ENCODE measurements at places on chromosomes 7 and 10.

DNA sequence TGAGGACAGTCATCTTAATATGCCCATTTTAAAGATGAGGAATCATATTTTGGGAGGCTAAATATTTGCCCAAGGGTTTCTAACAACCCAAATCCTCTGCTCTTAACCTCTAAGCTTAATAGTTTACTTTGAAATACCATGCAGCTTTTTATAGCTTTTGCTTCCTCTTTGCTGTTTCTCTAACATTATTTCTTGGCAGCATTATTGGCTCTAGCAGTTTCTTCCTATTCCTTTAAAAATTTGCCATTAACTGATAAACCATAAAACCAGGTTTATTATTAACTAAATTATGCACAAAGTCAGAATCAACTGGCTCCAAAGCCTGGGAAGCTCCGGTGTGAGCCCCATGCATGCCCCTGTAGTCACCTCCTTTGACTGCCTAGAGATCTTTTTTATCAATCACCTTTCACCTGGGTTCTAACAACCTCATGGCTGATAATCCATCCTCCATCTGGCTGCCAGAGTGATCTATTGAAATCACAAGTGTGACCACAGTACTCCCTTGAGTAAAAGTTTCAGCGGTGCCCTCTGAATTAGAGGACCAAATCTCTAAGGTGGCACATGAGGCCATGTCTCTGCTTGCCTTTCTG lies 62.4 kb downstream of the ITGB8 start:
- DNase-seq, result no peak

DNA sequence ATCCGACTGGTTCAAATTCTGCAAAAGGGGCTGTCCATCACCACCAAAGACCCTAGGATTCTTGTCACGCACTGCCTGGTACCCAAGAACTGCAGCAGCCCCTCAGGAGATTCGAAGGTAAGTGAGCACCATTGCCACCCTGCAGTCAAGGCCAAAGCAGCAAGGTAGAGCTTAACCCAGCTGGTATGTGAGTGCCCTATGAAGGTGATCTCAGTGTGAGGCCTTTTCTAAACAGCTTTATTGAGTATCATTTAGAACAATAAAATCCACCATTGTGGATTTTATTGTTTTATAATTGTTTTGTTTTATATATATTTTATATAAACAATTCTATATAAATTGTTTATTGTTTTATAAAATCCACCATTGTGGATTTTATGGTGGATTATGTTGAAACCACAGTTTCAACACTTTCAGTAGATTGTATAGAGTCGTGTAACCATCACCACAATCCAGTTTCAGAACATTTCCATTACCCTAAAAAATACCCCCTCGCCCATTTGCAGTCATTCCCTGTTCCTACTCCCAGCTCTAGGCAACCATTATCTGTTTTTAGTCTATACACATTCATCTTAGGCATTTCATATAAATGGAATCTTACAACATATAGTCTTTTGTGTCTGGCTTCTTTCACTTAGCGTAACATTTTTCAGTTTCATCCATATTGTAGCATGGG lies 20.1 kb upstream of the CALU start:
- no peak for DNase-seq

DNA sequence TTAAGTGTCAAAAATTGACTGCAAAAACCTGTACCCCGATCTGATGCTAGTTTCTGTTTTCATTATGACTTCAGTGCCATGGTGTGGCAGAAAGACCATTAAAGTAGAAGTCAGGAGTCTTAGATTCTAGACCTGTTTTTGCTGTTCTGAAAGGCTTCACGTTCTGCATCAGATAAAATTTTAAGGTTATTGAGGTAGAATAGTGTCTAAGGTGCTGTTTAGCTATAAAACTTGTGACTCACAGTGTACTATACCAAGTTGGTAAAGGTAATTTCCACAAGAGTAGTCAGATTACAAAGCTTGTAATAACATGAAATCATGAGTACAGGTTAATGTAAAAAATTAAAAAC lies 38.6 kb downstream of the ZNRF2 start:
- no peak for DNase-seq

DNA sequence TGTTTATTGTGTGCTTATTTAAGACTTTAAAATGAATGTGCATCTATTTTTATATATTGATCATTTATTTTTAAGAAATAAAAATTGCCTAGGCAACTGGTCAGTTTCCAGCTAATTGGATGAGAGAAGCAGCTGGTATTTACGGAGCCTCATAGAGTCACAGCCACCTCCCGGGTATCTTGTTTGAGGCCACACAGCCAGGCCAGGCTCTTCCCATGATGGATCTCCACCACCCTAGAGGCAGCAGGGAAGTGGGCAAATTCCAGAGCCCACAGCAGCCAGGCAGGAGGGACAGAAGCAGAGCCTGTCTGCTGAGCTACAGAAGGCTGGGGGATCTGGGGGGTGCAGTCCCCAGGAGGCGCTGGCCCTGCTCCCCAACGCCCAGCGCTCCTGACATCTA lies 61.6 kb downstream of the CLEC2L start:
- DNase-seq, result no peak

GRCh38 chr10:105328503-105329133 lies 687.5 kb downstream of the SORCS3 start:
- DNase-seq, result no peak

- no peak for DNase-seq
These were observed 294.4 kb downstream of the BICC1 start for GRCh38 chr10:58806970-58807628.

DNA sequence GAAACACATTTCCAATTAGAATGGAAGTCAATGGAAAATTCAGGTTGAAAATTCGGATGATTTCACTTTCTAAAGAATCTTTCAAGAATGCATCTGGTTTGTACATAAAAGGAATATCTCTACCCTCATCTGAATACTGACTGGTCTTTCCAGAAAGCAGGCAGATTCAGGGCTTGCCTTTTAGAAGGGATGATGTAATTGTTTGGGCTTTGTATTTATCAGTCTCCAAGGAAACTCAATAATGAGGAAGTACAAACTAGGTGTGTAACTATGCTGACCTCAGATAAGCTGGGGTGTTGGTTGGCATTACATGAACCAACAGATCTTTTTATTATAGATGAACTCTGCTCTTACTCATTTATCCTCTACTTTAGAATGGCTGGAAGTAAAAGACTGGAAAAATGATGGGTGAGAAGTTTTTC lies 24.1 kb downstream of the PDLIM1 start:
- DNase-seq, result no peak

DNA sequence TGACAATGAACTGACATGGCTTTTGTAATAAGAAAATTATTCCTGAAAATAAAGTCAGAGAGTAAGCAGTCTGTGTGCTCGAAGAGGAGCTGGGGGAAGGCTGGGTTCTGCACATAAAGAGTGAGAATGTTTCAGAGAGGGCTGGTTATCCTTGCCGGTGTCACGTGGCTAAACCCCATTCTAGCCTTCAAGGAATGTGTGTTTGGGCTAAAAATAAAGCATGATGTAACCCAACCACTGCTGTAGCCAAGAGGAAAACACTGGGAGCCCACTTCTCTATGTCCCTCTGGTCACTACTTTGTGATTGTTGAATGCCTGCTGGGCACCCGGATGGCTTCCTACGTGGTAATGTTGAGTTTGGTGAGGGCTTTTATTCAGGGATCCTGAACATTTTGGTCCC lies 23.5 kb downstream of the WDFY4 start:
- no peak for DNase-seq

GRCh38 chr7:140239653-140239935 lies 62.8 kb upstream of the KDM7A start:
- no peak for DNase-seq

DNA sequence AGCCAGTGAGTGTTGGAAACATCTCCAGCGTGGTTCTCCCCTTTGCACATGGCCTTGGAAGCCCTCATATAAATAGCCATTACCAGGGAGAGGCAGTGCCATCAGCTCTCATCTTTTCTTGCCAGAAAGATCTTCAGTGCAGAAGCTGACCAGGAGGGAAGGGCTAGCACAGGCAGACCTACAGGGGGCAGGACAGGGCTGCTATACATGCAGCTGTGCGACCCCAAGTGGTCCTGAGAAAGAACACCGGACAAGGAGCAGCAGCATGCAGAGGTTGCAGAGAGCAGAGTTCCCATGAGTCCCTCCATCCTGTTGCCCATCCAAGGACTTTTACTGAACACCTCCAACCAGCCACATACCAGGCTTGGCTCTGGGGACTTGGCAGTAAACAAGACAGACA lies 17.1 kb downstream of the GRID1 start:
- DNase-seq, result no peak

DNA sequence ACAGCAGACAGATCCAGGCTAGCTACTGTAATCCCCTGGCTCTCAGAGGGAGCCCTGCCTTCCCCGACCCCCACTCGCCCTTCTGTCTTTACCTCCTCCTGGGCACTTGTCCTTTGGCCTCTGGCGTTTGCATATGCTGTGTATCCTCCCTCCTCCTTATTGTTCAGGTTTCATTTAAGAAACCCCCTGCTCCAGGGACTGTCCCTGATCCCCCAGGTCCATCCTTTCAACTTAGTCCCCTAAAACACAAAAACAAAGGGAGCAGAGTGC lies 25.7 kb downstream of the GRID1 start:
- DNase-seq, result no peak

GRCh38 chr7:157006829-157007469 lies 3.5 kb downstream of the MNX1 start:
- no peak for DNase-seq

GRCh38 chr7:105838627-105839231 lies 37.7 kb downstream of the ATXN7L1 start:
- no peak for DNase-seq

- no peak for DNase-seq
These were observed 12.3 kb downstream of the NHLRC2 start for GRCh38 chr10:113866551-113867394.

DNA sequence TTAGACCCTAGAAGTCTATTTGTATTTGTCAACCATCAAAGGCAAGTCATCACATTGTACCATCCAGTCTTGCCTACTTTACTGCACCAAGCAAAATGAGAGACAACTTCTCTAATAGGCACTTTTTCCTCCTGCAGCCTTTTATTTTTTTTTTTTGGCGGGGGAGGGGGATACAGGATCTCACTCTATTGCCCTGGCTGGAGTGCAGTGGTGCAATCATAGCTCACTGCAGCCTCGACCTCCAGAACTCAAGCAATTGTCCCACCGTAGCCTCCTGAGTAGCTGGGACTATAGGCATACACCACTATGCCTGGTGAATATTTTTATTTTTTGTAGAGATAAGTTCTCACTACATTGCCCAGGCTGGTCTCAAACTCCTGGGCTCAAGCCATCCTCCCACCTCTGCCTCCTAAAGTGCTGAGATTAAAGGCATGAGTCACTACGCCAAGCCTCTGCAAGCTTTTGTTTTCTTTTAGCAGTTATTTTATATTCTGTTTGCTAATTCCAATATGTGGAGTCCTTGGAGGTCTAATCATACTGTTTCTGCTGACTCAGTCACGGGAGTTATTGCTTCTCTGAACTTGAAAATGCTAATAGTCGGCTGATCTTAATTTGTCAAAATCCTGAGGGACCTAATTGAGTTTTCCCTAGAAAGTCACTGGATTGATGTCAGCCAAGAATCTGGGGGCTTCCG lies 14.2 kb downstream of the KPNA7 start:
- DNase-seq, result no peak

- DNase-seq, result no peak
These were observed 366.4 kb upstream of the POM121L12 start for GRCh38 chr7:52669031-52669430.

- DNase-seq, result no peak
These were observed 34.0 kb downstream of the PRSS2 start for GRCh38 chr7:142804728-142805207.

DNA sequence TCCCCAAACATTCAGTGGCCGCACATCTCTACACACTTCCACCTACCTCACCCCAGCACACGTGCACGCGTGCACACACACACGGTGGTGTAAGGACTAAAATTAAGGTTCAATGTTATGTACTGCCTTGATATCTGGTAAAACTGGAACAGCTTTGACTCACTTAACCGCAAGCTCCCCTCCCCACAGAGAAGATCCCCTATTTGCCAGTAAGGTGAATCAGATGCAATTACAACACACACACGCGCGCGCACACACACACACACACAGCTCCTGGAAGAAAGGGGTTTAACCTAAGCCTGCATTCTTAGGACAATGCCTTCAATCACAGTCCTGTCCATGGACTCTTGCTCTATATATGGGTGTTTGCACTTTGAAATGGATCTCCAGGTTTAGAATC lies 25.5 kb upstream of the VPS41 start:
- DNase-seq, result no peak

- no peak for DNase-seq
These were observed 109.7 kb downstream of the C1GALT1 start for GRCh38 chr7:7292085-7292484.

- no peak for DNase-seq
These were observed 34.6 kb downstream of the FRA10AC1 start for GRCh38 chr10:93667795-93668194.

DNA sequence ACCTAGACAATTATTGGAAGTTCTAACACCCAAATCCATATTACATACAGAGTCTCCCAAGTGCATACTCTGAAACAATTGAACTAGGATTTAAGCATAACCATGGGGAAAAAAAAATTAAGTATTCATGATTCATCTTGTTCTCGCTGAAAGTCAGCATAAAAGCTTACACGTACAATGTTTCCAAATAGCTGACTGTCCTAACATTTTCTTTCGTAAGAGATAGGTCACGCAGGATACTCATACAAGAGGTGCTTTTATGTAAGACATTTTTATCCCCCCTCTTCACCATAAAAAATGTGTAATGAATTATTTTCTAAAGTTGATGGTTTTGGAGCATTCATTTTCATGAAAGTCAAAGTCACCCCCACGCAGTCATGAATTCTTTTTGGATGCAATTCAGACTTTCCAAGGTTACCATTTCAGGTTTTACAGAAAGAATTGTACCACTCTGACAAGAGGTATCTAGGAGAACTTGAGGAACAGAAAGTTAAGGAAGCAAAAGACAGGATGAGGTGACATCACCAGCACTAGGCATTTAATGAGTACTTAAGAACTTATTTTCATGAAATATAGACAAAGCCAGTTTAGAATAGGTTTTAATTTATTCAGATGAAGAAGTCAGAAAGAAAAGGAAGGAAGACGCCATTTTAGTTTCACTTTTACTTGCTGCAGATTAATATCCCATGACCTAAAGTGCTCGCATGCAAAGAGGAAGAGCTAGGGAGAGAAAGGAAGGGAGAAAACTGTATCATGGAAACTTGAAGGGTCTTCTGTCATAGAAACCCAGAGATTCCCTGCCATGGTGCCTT lies 55.8 kb downstream of the TMEM26 start:
- DNase-seq, result no peak

GRCh38 chr10:26832960-26833359 lies 27.8 kb downstream of the ABI1 start:
- no peak for DNase-seq

All from stimulated activated CD8-positive, alpha-beta memory T cell treated with anti-CD3 and anti-CD28 coated beads, Interleukin-7, amount 100 ng/mL, for 1 hour (primary cell).